Epithelial cell of proximal tubule (primary cell): ENCODE measurements at places on chromosomes 13 and 19. TPM values are rescaled to one million over a fixed set of nuclear protein-coding genes. Genes with fewer than 3 reads are reported as not detected.

Gene ZNF841
- total RNA-seq = 3.3 and 5.0 TPM in 2 replicates

DNA sequence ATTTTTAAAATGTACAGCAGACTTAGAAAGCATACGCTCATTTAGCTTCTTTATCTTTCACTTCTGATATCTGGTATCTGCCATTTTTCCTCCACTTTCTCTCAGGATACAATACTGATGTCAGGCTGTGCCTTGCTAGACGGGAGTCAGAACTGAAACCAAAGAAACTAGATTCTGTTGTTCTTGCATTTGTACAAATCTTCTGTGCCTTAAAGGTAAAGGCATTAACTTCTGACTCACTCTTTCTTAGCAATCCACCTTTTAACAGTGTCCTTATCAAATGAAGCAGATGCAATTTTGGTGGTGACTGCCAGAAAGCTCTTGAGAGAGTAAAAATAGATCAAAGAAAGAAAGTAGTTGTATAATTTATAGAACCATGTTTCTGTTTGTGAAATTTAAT, 370.4 kb downstream of the PCDH20 start:
- no peak for DNase-seq

DNA sequence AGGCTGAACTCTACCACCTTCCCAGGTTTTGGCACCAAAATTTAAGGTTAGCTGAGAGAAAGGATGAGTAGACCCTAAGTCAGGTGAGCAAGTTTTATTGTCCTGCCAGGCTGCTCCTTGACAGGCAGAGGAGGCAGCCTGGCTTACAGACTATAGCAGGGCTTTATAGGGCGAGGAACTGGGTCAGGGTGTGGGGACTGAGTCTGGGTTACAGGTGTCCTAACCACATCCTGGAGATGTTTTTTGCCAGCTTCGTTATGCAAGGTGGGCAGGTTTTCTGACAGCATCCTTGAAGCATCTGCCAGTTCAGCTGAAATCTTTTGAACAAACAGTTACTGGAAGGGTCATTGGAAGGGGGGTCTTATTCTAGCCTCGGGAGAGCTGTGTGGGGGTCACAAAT, 905.7 kb upstream of the SLITRK5 start:
- DNase-seq = no peak

DNA sequence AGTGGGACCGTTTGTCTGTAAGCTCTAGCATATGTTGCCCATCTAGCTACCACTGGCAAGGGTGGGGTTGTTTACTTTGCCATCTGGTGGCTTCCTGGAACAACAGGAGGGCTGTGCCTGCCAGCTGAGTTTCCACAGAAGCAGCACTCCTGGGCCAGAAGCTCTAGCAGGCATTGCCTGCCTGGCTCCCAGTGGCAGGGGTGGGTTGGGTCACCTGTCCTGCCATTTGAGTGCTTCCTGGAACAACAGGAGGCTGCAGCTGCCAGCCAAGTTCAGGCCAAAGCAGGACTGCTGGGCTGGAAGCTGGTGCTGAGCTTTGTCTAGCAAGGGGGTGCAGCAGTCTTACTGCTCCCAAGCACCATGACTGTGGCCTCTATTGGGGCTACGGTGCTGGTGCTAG, 239.7 kb downstream of the MTUS2 start:
- DNase-seq = no peak

DNA sequence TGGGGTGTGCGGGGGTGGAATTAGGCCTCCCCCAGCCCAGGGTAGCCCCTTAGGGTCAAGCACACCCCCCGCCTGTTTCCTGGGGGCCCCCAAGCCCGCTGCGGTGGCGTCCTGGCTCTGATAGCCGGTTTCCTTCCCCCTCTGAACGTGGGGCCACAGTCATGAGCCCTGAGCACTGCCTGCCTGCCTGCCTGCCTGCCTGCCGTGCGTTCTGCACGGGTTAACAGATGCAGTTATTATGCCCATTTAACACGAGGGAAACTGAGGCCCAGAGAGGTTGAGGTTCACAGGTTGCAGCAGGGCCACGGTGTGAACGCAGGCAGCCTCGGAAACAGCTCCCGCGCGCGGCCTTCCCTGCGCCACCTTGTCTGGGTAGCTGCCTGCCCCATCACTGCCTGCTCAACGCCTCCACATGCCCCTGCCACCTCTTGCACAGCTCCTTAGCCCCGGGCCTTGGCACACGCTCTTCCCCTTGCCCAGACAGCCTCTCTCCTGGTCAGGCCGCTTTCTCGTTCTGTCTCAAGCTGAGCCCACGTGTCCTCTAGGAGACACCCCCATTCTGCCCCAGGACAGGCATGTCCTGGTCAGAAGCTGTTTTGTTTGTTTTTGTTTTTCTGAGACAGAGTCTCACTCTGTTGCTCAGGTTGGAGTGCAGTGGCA, 1.2 kb upstream of the GAMT start:
- DNase-seq = no peak

GRCh38 chr13:55069746-55070145, 2041.1 kb downstream of the OLFM4 start:
- no peak for DNase-seq

DNA sequence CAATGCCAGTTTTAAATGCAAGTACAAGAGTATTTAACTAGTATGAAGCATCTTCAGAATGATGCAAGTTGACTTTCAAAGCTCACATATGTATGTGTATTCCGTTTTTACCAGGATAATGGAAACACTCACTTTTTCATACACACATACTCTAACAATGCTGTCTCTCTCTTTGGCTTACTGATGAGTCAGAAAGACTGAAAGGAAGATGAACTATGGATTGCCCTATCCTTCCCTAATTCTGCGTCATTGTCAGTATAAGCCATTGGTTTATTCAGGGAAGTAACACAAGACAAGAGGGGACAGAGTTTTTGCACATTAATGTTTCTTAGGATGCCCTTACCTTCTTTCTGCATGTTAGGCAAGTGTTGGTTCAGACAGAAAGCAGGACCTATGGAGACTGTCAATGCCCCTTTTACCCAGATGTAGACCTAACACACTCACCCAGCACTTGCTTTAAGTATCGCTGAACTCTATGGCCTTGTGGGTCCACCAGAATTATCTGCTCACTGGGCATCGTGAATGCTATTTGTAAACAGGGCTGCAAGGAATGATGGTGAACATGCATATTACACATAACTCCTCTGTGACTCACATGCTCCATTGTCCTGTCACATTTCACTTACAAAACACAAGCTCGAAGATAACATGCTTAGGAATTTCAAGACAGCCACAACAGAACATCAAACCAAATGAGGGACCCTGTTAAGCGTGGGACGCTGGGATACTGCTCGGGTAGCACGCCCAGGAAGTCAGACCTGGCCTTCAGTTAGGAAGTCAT, 10.0 kb upstream of the OXGR1 start:
- DNase-seq = no peak

DNA sequence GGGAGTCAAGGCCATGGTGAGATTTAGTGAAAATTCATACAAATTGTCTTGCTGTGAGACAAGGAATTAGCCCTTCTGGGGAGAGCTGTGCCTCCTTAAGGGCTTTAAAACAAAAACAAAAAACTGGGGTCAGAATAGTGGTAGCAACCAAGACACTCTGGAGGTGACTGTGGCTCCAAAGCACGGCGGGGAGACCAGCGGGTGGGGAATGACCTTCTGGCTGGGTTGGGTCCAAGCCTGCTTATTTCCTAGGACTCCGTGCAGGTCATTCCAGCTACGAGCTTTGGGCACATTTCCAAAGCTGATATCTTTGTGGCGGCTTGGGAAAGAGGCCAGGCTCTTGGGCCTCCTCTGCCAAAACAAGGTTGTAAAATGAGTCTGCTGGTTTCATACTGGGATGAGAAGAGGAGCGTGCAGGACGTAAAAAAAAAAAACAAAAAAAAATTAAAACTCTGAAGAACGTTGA, 348.3 kb downstream of the UQCRFS1 start:
- no peak for DNase-seq

GRCh38 chr19:13782537-13782936, 8.3 kb downstream of the C19orf53 start:
- DNase-seq = no peak

GRCh38 chr19:39196320-39196719, 444 bp upstream of the NCCRP1 start:
- no peak for DNase-seq

- no peak for DNase-seq
These were observed 8.9 kb upstream of the FAM124A start for GRCh38 chr13:51213173-51213728.

Gene ZNF432
- 1.6 and 2.8 TPM in 2 replicates for total RNA-seq

DNA sequence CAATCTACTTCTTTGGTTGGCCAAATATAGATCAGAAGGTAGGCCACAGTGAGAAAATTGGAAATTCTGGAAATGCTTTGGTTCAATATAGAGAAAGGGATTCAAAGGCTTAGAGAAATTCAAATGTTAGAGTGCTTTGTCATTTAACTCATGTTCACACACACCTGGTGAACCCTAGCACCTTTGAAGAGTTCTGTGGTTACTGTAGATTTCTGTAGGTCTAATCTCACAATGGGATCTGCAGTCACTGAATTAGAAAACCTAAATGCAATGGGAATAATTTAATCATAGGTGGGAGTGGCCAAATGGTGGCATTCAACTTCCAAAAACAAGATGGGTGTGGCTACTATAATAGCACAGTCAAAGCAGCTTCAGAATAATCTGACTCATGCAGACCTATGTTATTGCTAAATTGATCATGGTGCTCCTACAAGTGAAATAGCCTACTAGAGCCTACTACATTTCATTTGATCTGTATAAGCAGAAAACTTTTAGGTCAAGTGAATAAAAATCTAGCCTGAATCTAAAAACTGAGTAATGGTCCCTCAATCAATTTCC, 1152.9 kb downstream of the PCDH9 start:
- no peak for DNase-seq

DNA sequence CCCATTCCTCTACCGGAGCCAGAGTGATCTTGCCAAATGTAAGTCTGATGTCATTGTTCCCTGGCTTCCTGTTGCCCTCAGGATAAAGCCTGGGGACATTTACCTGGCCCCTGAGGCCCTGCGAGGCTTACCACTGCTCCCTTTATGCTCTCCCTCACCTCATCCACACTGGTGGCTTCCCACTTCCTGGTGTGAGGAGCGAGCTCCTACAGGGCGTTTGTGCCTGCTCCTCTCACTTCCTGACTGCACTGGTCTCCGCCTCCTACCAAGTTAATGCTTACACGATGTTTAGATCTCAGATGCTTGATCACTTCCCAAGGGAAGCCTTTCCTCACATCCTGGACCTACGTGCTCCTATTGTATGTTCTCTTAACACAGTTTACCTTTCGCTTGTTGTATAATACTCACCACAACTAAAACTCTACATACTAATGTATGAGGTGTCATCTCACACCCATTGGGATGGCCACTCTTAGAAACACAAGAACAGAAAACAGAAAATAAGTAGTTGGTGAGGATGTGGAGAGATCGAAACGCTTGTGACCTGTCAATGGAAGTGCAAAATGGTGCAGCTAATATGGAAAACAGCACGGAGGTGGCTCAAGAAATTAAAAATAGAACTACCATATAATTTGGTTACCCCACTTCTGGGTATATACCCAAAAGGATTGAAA, 177.6 kb downstream of the SHISA2 start:
- DNase-seq = no peak

DNA sequence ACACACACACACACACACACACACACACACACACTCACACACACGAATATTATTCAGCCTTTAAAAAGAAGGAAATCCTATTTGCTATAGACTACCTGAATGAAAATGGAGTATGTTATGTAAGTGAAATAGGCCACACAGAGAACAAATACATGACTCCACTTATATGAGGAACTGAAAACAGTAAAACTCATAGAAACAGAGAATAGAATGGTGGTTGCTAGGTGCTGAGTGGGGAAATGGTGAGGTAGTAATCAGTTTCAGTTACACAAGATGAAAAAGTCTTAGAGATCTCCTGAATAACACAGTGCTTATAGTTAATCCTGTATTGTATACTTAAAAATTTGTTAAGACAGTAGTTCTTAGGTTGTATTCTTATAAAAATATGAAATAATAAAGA, 8.2 kb downstream of the ZNF677 start:
- no peak for DNase-seq

Gene PSG2
- not detected in 2 replicates for total RNA-seq

GRCh38 chr19:53132141-53132991, at the start of gene ZNF415:
Gene ZNF415, minus strand, starts transcription at chr19:53132910. Its CDS starts 10,234 bp downstream, at chr19:53122676.
- DNase-seq = no peak

- DNase-seq = no peak
These were observed 35.3 kb downstream of the SPTBN4 start for GRCh38 chr19:40502081-40502480.

Gene CEACAM8
- not detected in 2 replicates for total RNA-seq

Gene C5AR1
- total RNA-seq = not detected in 2 replicates

- no peak for DNase-seq
These were observed 75.2 kb downstream of the WDFY2 start for GRCh38 chr13:51659276-51660127.
